NCI-H1105 treated with DMSO at 0.1 percent for 48 hours (cell line): ENCODE measurements at places on chromosomes 5 and 9.

GRCh38 chr5:40288800-40289485, 390.8 kb upstream of the PTGER4 start:
- no peak for DNase-seq

GRCh38 chr5:150560401-150561191, 52.7 kb downstream of the NDST1 start:
- peak; percentile 46 for DNase-seq

GRCh38 chr5:158538506-158539074, 561.1 kb downstream of the EBF1 start:
- DNase-seq = no peak

DNA sequence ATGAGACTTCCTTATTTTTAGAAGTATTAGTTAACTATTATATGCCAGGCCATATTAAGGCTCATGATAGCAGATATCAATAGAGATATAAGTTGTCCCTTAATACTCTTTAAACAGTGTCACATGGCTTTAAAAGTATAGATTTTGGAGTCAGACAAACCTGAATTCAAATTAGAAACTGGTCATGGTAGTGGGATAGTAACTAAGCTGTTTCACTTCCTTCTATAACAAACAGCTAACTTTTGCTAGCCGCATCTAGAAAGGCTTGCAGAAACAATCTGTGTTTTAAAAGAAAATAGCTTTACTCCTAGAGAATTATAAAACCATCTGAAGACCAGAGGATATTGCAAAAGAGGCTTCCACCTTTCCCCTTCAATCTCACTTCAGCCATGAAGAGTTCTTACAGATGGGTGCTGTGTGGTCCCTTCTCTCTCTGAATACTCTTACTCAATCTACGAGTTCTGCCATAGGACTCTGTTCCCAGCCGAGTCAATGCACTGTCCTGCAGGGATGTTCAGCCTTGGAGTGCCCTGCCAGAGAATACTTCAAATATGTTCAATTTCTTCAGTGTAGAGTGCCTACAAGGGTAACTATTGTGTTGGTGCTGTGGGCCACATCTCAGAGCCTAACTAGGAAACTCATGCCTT, 810.2 kb downstream of the EFNA5 start:
- no peak for DNase-seq

- no peak for DNase-seq
Observed at GRCh38 chr5:168263121-168263520, 28.3 kb upstream of the WWC1 start.

DNA sequence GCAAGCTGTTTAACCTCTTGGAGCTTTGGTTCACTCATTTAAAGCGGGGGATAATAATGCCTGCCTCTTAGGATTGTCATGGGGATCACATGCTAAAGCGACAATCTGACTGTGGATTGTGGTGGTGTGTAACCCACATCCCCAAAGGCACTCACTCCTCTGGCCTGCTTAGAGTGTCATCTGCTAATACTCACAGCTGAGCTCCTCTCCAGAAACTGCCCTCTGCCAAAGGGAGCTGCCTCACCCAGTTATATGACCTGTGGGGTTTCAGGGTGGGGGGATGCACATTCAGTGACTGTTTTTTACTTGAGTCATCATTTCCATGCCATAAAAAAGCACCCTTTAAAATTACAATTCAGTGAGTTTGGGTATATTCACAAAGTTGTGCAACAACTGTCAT, 110.0 kb upstream of the SPOCK1 start:
- no peak for DNase-seq

DNA sequence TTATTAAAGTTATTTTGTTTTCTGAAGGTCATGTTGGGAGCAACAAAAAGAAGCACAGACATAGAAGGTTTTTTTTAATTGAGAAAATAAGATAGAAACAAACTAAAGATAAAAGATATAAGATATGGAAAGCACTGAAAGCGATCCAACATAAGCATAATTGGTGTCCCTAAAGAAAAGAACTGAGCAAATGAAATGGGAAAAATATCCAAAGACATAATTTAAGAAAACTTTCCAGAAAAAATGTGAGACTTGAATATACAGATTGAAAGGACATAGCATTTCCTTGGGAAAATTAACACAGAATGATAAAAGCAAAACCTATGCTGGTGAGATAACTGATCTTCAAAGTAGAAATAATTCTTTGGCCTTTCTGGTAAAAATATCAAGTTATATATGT, 289.3 kb downstream of the KIAA0825 start:
- no peak for DNase-seq

GRCh38 chr9:133455936-133456335, 3.8 kb upstream of the CACFD1 start:
- DNase-seq = no peak

- no peak for DNase-seq
Observed at GRCh38 chr5:178502401-178503100, 87.6 kb downstream of the COL23A1 start.

DNA sequence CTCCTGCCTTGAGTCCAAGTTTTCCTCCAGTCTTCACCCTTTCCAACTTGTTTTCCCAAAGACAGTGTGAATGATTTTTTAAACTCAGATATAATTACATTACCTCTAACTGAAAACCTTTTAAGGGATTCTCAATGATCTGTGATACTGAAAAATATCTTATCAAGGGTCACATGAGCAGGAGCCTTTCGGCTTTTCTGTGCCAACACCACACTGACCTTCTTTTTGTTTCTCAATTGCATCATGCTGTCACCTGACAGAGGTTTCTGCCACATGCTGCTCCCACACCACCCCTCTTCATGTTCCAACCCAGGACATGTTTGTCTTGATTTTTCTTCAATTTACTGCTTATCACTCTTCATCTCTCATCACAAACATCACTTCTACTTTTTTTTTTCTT, 820.0 kb downstream of the PRELID2 start:
- DNase-seq = no peak

DNA sequence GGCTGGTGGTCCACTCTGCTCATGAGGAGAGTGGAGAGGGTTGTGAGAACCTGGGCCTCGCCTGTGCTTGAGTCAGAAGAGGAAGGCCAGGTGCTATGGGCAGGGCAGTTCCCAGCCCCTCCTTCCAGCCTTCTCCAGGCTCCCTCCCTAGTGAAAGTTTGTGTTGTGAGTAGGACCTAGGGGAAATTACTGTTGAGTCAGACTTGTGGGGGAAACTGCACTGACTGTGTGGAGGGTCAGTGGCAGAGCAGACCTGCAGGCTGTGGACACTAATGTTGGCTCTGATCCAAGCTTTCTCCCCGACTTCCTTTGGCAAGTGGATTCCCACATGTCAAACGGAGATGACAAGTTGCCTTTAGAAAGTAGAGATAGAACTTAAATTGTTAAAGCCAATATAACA, 102.6 kb downstream of the ARHGAP26 start:
- DNase-seq = no peak

- no peak for DNase-seq
Observed at GRCh38 chr5:111119856-111120255, 27.7 kb downstream of the WDR36 start.

GRCh38 chr9:134545215-134545542, 96.4 kb upstream of the COL5A1 start:
- no peak for DNase-seq

GRCh38 chr9:110807956-110808598, 139.5 kb downstream of the MUSK start:
- DNase-seq = no peak

GRCh38 chr5:116947691-116948528, 373.3 kb upstream of the SEMA6A start:
- peak; percentile 30 for DNase-seq

DNA sequence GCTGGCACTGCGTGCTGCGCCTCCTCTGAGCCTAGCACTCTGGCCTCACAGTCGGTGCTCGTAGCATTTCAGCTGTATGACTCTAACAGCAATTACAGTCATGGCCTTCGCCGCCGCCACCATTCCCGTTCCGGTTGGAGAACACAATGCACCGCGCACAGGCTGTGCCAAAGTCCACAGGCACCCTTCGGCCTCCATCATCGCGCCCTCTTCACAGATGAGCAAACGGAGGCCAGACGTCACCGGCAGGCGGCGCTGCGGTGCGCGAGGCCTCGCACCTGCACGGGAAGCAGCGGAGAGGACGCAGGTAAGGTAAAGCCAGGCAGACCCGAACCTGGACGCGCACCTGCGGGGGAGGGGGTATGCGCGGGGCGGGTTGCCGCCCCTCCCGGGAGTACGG, 128.9 kb downstream of the BARX1 start:
- DNase-seq = no peak

DNA sequence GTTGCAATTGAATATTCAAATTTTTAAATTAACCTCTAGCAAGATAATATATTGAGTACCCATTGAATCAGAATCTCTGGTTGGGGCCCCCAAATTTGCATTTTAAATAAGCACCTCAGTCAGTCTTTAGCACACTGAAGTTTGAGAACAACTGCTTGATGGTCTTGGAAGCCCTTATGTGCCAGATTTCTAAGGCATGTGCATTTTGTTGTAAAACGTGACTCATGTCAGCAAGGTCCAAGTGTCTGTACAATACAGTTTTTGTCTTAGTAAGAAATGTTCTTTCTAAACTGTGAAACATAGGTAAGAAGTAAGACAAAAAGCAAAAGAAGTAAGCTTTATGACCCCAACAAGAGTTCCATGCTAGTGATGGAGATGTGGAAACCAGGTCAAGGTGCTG, 59.1 kb upstream of the PHF2 start:
- DNase-seq = no peak

GRCh38 chr5:76544268-76544926, 78.8 kb downstream of the F2RL2 start:
- DNase-seq = no peak

- no peak for DNase-seq
Observed at GRCh38 chr5:160165137-160166068, 46.2 kb upstream of the PWWP2A start.

- DNase-seq = peak; percentile 29
Observed at GRCh38 chr9:89553451-89554010, 51.3 kb upstream of the GADD45G start.

GRCh38 chr5:170479484-170479883, 24.3 kb upstream of the KCNIP1 start:
- DNase-seq = no peak

- DNase-seq = no peak
Observed at GRCh38 chr9:114606597-114607207, 4.4 kb upstream of the TMEM268 start.

- no peak for DNase-seq
Observed at GRCh38 chr9:124423591-124423990, 8.3 kb upstream of the PSMB7 start.

- DNase-seq = no peak
Observed at GRCh38 chr9:9299134-9299533, 1313.7 kb downstream of the PTPRD start.

DNA sequence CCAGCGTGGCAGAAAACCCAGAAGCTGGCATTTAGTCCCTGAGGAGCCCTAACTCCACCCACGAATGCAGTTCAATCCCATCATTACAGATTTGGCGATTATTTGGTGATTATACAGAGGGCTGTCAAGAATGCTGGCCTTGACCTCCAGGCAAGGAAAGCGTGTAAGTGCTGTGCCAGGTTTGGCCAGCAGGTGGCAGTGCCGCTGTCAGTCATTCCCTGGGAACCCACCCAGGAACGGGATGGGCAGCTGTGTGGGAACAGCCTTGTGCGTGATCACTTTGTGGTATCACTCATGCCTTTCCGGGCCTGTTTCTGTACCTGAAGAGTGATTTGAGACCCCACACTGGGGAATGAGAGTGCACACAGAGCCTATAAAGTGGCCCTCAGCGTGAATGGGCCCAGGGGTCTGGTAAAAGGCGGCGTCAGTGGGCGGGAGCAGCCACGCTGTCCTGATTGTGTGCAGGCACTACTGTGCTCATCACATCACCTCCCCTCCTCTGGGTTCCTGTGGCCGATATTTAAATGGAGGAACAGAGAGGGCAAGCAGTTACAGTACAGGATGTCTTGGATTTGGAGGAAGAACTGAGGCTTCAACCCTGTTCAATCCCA, 215.6 kb downstream of the ROR2 start:
- peak; percentile 9 for DNase-seq

- no peak for DNase-seq
Observed at GRCh38 chr5:15679161-15679560, 179.2 kb downstream of the FBXL7 start.

DNA sequence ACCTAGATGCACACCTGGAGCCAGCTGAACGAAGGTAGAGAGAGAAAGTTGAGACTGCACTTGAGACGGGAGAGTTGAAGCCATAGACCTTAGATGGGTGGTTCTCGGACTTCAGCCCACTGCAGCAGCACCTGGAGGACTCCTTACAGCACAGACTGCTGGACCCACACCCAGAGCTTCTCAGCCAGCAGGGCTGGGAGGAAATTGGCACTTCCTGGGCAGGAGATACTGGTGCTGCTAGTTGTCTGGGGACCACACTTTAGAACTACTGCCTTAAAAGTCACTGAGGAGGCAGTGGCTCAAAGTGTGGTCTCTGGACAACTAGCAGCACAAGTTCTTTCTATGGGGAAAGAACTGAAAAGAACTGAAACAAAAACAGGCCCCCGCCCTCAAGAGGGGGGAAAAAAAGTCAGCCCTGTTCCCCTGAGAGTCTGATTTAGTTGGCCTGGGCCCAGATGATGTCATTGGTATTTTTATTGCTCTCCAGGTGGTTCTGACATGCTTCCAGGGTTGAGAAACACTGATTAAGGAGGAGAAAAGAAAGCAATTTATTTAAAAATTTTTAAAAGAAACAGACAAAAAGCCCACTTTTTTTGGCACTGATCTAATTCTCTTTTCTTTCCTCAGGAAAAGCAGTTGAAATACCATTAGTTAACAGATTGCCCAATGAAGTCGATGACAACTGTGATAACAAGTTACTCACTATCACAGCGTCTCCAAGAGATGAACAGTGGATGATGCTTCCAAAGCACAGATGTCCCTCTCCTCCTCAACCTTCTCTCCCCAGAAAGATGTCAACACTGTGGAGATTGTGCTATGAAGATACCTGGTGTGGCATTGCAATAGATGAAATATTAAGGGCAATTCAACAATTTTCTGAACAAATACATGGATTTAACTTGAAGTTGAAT, 73.6 kb upstream of the ADAMTS16 start:
- DNase-seq = peak; percentile 4

- DNase-seq = peak; percentile 39
Observed at GRCh38 chr5:151223447-151224264, at the start of gene CCDC69. Gene CCDC69, minus strand, starts transcription at chr5:151224092. Its CDS starts 122 bp downstream, at chr5:151223970.

- DNase-seq = no peak
Observed at GRCh38 chr9:73596321-73596720, 444.7 kb downstream of the ANXA1 start.

DNA sequence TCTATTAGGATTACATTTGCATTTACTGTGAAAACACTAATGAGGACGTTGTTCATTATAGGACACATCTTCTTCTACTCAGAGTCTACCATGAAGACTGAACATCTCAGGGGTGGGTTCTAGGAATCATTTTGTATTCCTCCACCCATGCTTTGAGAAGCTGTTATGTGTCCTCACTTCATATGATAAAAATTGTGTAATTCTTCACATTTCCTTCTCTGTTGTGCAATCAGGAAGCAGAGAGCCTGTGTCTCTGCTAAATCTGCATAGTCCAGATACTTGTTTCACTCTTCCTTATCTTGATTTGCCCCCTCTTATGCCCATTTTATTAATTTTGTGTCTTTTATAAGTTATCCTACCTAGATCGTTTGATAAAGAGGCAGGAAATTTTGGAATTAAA, 97.8 kb upstream of the IQGAP2 start:
- DNase-seq = no peak

- no peak for DNase-seq
Observed at GRCh38 chr5:28648108-28648507, 1609.7 kb upstream of the CDH9 start.
